ENCODE measurements at places on chromosomes 1 and 21. TPM values are rescaled to one million over a fixed set of nuclear protein-coding genes. Genes with fewer than 3 reads are reported as not detected.

Gene APP
- total RNA-seq, result 735 TPM

Gene HEATR1
- total RNA-seq, result 31.7 TPM

Gene TRAF3IP3
- total RNA-seq, result not detected

Gene C8A
- not detected for total RNA-seq

Gene TCHHL1
- total RNA-seq, result not detected

Gene MTARC1
- total RNA-seq, result 22.0 TPM

Gene ADAMTS5
- total RNA-seq, result 22.5 TPM

Gene ALG14
- total RNA-seq, result 4.7 TPM
